Right atrium auricular region (tissue), 2 donors: ENCODE measurements at places on chromosomes 16 and 17. TPM values are rescaled to one million over a fixed set of nuclear protein-coding genes. Genes with fewer than 3 reads are reported as not detected.

DNA sequence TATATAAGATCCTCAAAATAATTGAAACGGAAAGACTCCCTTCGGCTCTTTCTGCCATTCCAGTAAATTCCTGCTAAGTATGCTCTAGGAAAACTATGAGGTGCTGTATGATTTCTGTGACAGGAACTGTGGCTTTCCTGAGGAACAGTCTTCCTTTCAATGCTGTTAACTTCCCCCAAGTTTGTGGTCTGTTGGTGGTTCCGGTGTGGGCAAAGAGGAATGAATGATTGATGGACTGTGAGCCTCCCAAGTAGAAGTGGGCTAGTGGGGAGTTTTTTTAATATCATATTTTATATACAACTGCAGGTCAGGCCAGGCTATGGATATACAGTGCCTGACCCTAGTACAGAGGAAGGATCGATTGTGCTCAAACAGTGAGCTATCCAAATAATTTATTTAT is 560.7 kb upstream of the RBFOX1 start:
- H3K4me1 ChIP-seq, result no peaks in the 10 kb centered on the region
- no peaks in the 10 kb centered on the region for H3K36me3 ChIP-seq
- no peak overlapping the region for H3K27ac ChIP-seq
- H3K27me3 ChIP-seq, result no peaks in the 10 kb centered on the region
- DNase-seq, result no peak

DNA sequence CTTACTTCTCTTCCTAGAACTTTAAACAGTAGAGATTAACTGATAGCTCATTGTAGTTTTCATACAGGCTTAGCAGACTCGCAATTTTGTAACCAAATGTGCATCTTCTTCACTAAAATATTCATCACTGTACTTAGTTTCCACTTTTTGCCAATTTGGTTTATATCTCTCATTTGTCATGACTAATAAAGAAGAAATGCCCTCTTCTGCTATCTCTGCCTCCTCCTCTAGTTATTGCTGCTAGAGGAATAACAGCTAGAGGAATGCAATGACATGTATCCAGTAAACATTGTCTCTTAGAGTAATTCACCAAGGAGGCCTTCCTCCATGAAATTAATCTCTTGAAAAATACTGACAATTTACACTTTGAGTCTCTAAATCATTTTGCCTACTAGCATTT is 115.5 kb upstream of the COX10 start:
- H3K36me3 ChIP-seq, result no peaks in the 10 kb centered on the region
- no peak for DNase-seq
- no peaks in the 10 kb centered on the region for H3K4me1 ChIP-seq
- H3K27ac ChIP-seq, result no peak overlapping the region
- H3K27me3 ChIP-seq, result no peaks in the 10 kb centered on the region

DNA sequence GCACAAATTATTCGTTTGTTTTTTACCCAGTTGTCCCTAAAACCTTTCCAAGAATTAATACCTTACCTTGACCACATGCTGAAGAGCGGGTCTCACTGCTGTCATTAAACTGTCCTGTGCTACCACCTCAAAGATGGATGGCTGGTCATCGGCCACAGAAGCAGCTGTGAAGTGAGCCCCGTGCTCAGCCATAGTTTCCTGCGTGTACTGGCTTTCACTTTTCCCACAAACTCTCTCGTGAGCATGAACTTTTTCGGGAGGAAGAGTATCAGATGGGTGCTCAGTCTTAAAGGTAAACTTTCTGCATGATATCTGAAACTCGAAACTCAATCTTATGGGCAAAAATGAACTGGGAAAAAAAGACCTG is 558 bp downstream of the PEX12 start:
- H3K36me3 ChIP-seq, result peaks cover 13% of the 10 kb centered on the region
- peak overlapping the region; percentile 61 for H3K4me3 ChIP-seq
- no peak for DNase-seq
- H3K27ac ChIP-seq, result peak overlapping the region; percentile 95
- H3K4me1 ChIP-seq, result no peaks in the 10 kb centered on the region
- H3K27me3 ChIP-seq, result no peaks in the 10 kb centered on the region

DNA sequence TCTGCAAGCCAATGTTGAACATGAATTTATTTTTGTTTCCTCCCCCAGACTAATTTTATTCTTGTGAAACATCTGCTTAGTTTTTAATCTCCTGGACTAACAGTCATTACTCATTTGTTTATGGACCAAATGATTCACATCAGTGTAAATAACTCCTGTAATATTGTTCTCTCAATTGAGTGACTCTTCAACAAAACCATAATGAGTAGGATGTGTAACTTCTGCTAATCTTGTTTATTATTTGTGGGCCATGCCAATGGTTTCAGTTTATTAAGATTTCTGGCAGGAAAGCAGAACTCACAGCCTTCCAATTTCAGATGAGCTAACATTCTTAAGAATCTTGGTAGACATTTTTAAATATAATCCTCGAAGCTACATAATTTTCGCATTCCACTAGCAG is 1216.3 kb upstream of the GOT2 start:
- no peaks in the 10 kb centered on the region for H3K36me3 ChIP-seq
- no peaks in the 10 kb centered on the region for H3K27me3 ChIP-seq
- no peaks in the 10 kb centered on the region for H3K4me1 ChIP-seq
- H3K27ac ChIP-seq, result no peak overlapping the region
- no peak for DNase-seq

DNA sequence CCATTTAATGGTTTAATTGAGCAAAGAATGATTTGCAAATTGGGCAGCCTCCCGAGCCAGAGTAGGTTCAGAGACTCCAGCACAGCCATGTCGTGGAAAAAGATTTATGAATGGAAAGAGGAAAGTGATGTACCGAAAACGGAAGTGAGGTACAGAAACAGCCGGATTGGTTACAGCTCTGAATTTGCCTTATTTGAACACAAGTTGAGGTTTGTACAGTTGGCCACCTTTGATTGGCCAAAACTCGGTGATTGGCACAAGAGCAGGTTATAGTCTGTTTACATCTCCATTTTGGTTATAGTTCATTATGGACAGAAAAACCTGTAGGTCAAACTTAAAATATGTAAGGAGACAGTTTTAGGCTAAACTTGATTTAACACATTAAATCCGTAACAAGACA is 44.5 kb downstream of the TENT4B start:
- DNase-seq, result no peak
- H3K4me1 ChIP-seq, result no peaks in the 10 kb centered on the region
- H3K36me3 ChIP-seq, result no peaks in the 10 kb centered on the region
- H3K4me3 ChIP-seq, result no peak overlapping the region

- H3K27me3 ChIP-seq, result no peaks in the 10 kb centered on the region
- no peak overlapping the region for H3K4me3 ChIP-seq
- no peak for DNase-seq
- peaks cover 20% of the 10 kb centered on the region for H3K36me3 ChIP-seq
- H3K4me1 ChIP-seq, result no peaks in the 10 kb centered on the region
Observed at GRCh38 chr17:41686281-41686680, 2.4 kb upstream of the EIF1 start.

DNA sequence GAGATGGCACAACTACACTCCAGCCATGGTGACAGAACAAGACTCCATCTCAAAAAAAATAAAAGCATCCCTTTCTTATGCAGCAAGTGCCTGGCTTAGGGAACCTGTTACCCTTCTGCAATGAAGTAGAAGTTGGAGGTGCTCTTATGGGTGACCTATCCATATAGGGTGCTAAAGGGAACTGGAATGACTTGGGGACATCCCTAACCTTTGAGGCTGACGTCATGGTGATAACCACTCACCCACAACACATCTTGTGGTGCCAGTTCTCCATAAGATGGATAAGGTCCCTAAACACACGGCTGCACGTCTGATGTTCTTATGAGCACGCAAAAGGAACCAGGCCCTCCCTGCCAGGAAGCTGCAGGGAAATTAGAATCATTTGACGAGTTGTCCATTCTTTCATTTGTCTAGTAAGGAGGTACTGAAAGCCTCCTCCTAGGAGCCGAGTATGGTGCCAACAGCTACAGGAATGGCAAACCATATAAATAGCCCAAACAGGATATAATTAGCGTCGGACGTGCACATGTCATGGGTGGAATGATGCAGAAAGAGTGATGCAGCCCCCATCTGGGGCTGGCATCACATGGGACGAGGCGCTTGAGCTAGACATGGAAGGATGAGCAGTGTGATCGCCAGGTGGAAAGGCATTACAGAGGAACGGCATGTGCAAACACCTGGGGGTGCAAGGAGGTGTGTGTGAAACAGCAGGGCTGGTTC is 52.5 kb downstream of the ARHGAP27 start:
- H3K27ac ChIP-seq, result peak overlapping the region; percentile 41
- H3K36me3 ChIP-seq, result no peaks in the 10 kb centered on the region
- no peak for DNase-seq
- no peaks in the 10 kb centered on the region for H3K27me3 ChIP-seq
- H3K4me3 ChIP-seq, result no peak overlapping the region

DNA sequence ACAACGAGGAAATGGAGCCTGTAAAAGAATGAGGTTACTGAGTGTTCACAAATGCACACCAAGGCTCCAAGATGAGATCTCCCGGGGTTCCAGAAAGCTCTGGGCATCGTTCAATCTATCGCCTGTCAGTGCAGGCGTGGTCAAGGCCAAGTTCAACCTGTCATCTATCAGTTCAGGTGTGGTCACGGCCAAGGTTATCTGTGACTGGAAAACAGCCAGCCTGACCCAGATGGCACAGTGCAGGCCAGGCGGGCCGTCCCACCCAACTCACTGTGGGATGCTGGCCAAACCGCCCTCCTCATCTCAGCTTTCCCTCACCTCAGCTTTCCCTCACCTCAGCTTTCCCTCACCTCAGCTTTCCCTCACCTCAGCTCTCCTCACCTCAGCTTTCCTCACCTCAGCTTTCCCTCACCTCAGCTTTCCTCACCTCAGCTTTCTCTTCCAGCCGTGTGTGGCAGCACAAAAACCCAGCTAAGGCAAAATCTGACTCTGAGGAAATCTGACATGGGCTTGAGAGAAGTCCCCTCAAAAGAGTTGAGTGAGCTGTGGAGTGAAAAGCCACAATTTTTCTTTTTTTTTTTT is 2.4 kb downstream of the CHMP1A start:
- DNase-seq, result no peak
- peaks cover 4% of the 10 kb centered on the region for H3K36me3 ChIP-seq
- H3K4me3 ChIP-seq, result no peak overlapping the region
- peaks cover 24% of the 10 kb centered on the region for H3K4me1 ChIP-seq
- no peak overlapping the region for H3K27ac ChIP-seq
- H3K27me3 ChIP-seq, result no peaks in the 10 kb centered on the region

Gene SLC25A10
- 18.2 TPM for total RNA-seq

Gene FNDC8
- not detected for total RNA-seq

Gene OMG
- total RNA-seq, result 0.74 TPM

Gene MPV17L
- total RNA-seq, result 10.8 TPM

Gene WNT9B
- total RNA-seq, result 22.1 TPM

Gene UMOD
- total RNA-seq, result not detected
